ENCODE measurements at places on chromosomes 13 and 19.

- DNase-seq, result no peak
These were observed 1.4 kb upstream of the DOCK6 start for GRCh38 chr19:11263726-11264125.

- no peak for DNase-seq
These were observed 4.6 kb upstream of the TSHZ3 start for GRCh38 chr19:31353833-31354232.

DNA sequence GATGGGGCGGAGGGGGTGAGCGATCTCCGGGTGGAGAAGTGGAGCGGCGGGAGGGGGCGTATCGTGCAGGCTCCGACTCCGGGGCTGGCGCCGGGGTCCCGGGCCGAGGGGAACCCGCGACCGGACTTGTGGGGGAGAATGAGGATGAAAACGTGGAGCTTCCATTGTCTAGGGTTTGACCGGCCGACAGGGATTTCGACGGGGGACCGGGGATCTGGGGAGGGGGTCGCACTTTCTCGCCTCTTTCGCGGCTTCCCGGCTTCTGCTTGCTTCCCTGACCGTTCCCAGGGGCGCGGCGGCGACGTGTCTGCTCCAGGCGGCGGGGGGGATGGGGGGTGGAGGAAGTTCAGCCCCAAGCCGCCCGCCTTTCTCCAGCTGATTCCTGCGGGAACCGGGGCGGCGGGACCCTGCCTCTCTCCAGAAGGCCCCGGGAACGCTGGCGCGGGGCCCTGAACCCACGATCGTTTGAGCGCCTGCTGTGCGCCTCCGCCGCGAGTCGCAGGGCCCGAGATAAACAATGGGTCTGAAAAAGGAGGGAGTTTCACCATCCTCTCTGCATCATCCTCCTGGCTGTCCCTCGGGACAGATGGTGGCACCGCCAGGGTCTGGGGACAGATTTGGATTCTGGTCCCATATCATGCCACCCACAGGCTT lies 790 bp downstream of the TPM4 start:
- DNase-seq, result no peak

DNA sequence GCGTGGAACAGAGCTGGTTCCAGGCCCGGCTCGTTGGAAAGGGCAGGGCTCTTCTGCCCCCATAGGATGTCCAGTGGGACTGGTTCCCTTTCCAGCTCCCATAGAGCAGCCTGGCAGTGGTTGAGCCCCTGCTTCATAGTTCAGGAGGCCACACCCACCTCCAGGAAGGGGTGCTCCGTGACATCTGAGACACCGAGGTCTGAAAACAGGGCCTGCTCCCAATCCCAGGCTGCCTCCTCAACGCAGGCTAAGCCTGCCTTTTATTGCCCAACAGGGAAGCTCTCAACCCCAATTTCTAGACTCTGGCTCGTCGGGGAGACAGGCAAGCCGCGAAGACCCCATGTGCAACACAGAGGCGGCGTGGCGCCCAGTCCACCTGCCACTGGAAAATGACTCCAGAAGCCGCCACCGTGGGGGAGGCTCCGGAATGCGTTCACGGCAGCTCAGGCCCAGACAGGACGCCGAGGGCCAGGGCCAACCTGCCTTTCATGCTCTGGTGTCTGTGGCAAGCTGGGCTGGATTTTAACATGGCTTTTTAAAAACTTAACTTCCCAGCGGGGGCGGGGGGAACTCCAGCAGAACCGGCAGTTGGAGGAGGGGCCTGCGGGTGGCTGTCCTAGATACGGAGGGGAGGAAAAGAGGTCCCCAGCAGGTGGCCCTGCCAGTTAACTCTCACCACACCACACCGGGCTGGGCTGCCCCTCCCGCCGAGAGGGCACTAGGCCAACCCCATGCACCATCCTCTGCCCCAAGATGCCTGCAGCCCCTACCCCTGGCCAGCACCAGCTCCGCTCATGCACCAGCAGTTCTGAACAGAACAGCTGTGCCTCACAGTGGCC lies 17.9 kb upstream of the TINCR start:
- DNase-seq, result no peak

GRCh38 chr13:113369189-113369588 lies 5.3 kb upstream of the GRTP1 start:
- DNase-seq, result no peak

DNA sequence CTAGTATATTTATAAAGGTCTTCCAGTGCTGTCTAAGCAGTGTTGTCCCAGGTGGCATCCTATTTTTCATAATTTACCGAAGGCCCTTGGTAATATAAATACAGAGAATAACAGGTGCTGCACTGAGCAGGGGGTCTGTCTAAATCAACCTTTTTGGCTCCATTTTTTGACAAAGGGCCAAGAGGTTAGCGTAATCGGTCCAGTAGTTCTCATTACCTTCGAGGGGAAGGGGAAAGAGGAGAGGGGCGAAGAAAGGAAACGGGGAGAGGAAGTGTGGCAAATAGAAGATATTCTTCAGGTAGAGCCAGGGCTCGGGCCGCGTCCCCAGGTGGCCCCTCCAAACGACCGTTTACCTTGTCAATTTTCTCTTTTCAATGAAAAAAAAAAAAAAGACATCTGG lies 749 bp upstream of the PAN3 start:
- no peak for DNase-seq

GRCh38 chr13:20702915-20703779 lies at the start of gene IL17D:
TSS of gene IL17D (plus strand) at chr13:20703699. CDS start at chr13:20704002, 303 bp downstream.
- no peak for DNase-seq
